Right renal cortex interstitium (tissue), 3 donors: ENCODE measurements at places on chromosomes 13 and 19. TPM values are rescaled to one million over a fixed set of nuclear protein-coding genes. Genes with fewer than 3 reads are reported as not detected.

TMIGD2 gene
- 0.28 TPM for polyA plus RNA-seq

NLRP12 gene
- polyA plus RNA-seq, result 0.26 TPM

ECSIT gene
- polyA plus RNA-seq, result 36.5 TPM

GRCh38 chr13:94641409-94641941, 39.8 kb downstream of the GPR180 start:
- peak; percentile 60 for DNase-seq

DNA sequence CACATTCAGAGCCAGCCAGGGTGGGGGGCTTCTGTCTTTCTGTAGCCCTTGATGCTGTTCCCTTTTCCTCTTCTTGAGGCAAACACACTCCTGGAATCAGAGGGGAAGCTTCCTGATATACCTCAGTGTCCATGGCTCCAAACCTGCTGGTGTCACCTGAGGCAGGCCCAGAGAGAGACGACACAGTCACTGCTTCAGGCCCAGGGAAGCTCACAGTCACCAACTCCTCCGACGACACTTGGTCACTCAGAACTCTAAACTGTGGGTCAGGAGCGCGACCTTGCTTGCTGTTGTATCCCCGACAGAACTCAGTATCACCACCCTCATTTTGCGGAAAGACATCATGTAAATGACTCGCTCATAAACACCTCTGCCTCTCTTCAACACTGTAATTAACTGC, 1.1 kb downstream of the ATP13A1 start:
- DNase-seq, result no peak

DNA sequence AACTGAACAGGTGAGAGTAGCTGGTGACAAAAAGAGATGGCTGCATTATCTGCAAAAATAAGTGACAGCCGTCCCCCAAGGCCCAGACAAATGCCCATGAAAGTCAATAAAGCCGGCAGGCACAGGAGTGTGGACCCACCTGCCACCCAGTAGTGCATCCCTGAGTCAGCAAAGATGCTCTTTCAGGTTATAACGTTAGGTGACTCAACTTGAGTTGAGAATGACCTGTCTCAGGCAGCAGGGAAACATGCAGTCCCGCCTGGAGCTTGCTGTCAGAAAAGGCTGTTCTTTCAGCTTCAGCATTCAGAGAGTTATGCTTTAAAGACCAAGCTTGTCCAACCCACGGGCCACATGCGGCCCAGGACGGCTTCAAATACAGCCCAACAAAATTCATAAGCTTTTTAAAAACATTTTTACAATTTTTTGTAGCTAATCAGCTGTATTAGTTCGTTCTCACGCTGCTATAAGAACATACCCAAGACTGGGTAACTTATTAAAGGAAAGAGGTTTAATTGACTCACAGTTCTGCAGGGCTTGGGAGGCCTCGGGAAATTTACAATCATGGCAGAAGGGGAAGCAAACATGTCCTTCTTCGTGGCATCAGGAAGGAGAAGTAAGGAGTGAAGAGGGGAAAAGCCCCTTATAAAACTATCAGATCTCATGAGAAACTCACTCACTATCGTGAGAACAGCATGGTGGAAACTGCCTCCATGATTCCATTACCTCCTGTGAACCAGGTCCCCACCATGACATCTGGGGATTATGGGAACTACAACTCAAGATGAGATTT, 110.4 kb downstream of the RAB20 start:
- no peak for DNase-seq

DNA sequence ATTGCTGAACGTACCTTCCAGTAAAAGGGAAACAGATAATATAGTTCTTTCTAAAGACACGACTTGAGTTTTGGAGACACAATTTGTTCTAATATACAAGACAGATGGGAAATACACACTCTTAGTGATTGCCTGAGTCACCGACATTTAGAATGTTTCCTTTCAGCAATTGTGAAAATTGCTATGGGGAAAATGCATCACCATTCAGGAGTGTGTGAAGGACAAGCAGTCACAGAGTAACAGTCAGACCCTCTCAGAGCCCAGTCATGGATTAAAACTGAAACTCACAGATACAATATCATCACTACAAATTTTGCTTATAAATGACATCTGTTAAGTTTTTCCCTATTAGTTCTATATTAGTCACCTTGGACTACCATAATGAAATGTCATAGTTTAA, 286.1 kb downstream of the SPRY2 start:
- DNase-seq, result no peak
